Activated T-helper 2 cell treated with anti-CD3 and anti-CD28 coated beads, Interferon-gamma antibody, Interleukin-2, Interleukin-4, amounts not matched to agents 10 μg/mL and 5 μg/mL and 100 μg/mL, durations not matched to agents 14 hours and 24 hours and 36 hours (primary cell): ENCODE measurements at places on chromosomes 16 and 17.

DNA sequence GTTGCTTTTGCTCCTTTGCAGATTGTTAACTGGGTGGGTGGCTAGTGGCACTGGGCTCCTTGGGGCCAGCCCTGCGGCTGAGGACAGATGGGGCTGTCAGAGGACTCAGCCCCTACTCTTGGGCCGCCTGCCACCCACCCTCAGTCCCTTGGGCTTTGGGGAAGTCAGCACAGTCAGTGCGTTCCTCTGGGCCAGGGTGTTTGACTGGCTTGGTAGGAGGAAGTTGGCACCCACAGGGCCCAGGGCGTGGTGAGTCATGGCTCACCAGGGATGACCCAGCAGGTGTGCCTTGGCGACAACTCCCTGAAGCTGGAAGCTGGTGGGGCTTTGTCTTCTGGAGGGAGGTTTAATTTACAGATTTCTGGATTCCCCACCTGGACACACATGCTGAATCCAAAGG is 32.4 kb downstream of the HAPSTR1 start:
- DNase-seq: no peak

DNA sequence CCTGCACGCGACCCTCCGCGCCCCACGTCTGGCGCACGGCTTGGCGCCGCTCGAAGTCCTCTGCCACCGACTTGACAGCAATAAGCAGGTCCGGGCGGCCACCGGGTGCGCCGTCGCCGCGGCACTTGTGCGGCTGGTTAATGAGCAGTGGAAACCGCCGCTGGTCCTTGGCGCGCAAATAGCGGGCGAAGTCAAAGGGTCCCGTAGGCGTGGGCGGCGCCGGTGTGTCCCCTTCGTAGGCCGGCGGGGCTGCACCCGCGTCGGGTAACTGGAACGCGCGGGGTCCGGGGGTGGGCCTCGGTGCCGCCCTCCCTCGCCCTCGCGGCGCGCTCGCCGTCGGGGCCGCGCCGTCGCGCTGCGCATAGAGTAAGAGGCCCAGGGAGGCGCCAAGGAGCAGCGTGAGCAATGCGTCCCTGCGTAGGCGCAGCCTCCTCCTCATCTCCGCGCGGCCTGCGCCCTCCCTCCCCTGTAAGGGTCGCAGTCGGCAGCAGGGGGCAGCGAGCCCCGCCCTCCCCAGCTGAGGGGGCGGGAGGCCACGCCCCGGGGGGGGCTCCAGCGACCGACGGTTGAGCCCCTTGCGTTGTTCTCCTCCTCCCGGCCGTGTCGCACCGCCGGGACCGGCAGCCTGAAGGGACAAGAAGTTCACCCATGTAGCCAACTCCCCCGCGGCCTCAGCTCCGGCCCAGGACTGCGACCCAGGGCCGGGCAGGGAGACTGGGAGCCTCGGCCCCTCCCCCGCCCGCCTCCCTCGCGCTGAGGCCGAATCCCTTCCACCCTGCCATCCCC is 558 bp downstream of the B3GNT9 start:
- peak; percentile 39 for DNase-seq

- no peak for DNase-seq
Observed at GRCh38 chr16:68335175-68335574, 24.4 kb downstream of the PRMT7 start.

GRCh38 chr17:61150686-61151299 is 248.8 kb upstream of the TBX2 start:
- no peak for DNase-seq

- no peak for DNase-seq
Observed at GRCh38 chr17:57560319-57560705, 184.8 kb downstream of the CCDC182 start.

DNA sequence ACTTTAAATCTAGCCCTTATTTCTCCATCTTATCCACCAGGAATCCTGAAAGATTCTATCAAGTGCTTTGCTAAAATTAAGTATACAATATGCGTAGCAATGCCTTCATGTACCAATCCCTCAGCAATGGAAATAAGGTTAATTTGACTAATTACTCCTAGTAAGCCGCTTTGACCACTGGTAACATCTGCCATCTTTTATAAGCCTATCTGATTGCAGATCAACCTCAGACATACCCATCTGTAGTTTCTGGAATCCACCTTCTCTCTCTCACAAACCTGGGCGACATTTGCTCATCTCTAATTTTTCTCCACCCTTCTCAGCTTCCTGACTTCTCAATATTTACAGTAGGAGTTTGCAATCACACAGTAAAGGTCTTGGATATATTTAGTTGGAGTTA is 138.8 kb upstream of the CRHR1 start:
- DNase-seq: no peak

GRCh38 chr17:44988044-44988942 is 20.2 kb upstream of the C1QL1 start:
- no peak for DNase-seq

- no peak for DNase-seq
Observed at GRCh38 chr16:69924041-69924775, 26.9 kb upstream of the CLEC18A start.

DNA sequence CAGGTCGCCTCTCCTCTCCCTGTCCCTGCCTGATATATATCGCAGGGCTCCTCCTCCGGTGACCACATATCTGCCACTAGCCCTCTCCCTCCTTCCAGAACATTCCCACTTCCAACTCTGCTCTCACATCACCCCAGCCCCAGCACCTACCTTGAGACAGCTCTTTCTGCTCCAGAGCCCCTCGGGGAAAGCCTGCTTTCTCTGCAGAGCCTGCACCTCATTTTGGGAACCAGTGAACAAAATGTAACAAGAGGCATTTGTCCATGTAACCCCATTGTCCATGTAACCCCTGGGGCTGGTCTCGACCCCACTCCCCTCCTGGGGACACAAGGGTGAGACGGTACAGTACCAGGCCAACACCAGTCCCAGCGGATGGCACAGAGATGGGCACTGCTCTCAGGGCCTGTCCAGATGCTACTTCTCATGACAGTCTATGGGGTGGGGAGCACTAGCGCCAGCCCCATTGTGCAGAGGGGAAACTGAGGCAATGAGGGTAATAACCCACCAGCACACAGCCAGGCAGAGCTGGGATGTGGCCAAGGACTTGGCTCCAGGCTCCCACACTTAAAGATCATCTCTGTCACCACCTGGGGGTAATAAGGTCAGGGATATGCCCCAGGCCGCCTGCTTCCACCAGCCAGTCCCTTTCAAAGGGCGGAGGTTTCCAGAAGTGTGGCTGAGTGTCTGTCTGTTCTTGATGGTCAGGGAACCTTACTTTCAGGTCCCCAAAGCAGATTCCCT is 42.9 kb downstream of the TBC1D16 start:
- no peak for DNase-seq

GRCh38 chr17:44578947-44579346 is 21.7 kb downstream of the FZD2 start:
- DNase-seq: no peak

DNA sequence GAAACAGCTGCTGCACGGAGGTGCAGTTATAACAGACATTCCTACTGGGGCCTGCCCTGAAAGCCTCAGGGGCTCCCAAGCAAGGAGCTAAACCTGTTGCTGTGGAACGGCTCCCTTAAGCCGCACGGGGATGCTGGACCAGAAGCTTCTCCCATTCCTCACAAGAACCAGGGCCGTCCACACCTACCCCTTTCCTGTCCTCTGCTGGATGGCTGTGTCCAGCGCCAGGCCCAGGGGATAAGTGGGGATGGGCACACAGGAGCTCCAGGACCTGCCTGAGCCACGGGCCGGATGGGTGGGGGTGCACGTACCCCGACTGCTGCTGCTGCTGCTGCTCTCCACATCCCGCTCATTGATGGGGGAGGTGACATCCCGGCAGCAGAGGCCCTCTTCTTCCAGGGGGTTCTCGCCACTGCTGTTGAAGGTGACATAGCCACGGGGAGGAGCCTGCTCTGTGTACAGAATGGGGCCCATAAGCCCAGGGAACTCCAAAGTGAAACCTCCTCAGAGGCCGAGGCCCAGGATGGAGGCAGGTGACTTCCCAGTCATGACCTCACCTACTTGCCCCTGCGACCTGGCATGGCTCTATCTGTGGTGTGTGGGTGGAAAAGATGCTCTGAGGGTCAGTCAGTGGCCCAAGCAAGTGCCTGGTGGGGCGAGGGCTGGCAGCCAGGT is 8.6 kb downstream of the NUDT16L1 start:
- no peak for DNase-seq

DNA sequence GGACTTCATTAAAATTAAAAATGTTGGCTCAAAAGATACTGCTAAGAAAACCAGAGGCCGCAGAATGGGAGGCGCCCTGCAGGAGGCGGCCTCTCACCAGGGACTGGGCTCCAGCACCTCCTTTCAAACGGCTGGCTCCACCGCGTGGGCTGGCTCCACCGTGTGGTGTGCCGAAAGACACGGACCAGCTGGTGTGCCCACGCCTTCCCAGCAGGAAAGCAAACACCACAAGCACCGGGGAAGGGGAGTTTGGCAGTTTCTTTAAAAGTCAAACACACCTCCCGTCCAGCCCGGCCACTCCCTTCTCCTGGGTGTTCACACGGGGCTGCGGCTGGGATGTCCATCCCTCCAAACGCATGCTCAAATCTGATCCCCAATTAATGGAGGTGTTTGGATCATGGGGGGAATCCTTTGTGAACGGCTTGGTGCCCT is 13.9 kb downstream of the HAGH start:
- DNase-seq: peak; percentile 30

GRCh38 chr17:42669977-42670788 is 6.6 kb downstream of the PLEKHH3 start:
- no peak for DNase-seq

DNA sequence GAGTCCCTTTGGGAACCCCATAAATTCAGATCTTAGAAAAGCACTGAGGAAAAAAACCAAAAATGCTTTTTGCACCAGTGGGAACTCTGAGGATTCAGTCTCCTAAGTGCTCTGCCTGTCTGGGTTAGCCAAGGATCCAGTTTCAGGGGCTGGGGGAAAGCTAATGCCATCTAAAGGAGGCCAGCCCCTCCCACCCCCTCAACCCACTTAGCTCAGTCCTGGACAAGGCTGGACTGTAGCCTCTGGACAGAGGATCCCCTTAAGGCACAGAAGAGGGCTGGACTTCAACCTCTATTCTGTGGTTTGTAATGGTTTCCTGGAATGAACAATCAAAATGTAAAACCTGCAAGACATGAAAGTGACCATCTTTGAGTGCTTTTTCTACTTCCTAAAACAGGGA is 356.1 kb upstream of the ZFHX3 start:
- no peak for DNase-seq

GRCh38 chr17:30433514-30433913 is 43.7 kb upstream of the GOSR1 start:
- no peak for DNase-seq

- DNase-seq: peak; percentile 48
Observed at GRCh38 chr17:35433075-35433894, 985 bp upstream of the SLFN12 start.

GRCh38 chr16:51151961-51152663 is 1.0 kb upstream of the SALL1 start:
- no peak for DNase-seq

DNA sequence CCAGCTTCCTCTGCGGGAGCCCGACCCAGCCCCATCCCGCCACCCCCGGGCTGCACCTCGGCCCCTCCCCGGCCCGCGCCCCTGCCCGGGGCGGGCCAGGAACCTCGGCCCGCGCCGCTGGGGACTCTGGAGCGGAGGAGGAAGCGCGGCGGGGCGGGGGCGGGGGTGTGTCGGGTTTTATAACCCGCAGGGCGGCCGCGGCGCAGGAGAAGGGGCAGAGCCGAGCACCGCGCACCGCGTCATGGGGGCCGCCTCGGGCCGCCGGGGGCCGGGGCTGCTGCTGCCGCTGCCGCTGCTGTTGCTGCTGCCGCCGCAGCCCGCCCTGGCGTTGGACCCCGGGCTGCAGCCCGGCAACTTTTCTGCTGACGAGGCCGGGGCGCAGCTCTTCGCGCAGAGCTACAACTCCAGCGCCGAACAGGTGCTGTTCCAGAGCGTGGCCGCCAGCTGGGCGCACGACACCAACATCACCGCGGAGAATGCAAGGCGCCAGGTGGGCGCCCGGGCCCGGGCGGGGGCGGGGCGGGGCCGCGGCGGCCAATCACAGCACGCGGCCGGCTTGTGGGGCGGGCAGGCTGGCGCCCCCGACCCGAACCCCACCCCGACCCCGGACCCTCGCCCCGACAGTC is at the start of gene ACE:
TSS of gene ACE (plus strand) at position 208 of the 626 bp plus-strand sequence. CDS start at position 242, 34 bp downstream.
- DNase-seq: no peak

DNA sequence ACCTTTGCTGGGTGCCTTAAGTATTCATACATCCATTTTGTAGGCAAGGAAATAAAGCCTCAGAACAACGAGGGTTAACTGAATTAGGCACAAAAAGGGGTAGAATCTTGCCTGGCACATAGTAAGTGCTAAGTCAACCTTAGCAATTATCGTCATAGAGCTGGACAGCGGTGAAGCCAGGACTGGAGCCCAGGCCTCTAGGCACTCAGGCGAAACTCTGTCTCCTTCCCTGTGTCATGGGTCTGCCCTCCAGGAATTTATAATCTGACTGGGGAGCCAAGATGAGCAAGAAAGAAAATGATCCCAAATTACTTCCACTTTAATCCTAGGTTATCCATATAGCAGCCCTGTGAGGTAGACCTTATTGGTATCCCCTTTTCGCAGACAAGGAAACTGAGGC is 61.4 kb downstream of the KATNIP start:
- DNase-seq: no peak

- DNase-seq: no peak
Observed at GRCh38 chr17:60293580-60294335, 98.2 kb downstream of the USP32 start.

GRCh38 chr17:29250666-29251065 is 4.0 kb downstream of the CRYBA1 start:
- no peak for DNase-seq
